ENCODE measurements at places on chromosomes 3 and 15.

DNA sequence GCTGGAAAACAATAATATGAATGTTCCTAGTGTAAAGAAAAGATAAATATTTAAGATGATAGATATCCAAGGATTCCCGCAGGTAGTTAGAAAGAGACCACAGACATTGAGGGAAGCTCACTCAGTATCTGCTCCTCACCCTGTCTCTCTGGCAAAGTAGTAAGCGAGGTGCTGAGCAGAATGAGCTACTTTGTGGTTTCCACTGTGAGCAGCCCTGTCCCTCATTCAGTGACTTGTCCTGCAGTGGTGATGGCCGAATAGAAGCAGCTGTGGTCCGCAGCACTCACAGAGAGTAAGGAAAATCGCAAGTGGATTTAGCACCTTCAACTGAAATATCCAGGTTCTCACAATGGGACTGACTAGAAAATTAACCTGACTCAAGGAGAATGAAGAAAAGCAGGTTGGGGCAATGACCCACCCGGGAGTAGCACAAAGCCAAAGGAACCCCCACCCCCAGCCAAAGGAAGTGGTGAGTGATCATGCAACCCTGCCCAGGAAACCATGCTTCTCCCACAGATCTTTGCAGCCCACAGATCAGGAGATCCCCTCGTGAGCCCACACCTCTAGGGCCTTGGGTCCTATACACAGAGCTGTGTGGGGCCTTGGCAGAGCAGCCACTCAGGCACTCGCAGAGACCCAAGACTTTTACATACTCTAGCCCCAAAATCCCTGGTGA lies 21.8 kb upstream of the SLC25A38 start:
- DNase-seq = no peak

- no peak for DNase-seq
Observed at GRCh38 chr3:111956449-111956848, 22.4 kb upstream of the ABHD10 start.

DNA sequence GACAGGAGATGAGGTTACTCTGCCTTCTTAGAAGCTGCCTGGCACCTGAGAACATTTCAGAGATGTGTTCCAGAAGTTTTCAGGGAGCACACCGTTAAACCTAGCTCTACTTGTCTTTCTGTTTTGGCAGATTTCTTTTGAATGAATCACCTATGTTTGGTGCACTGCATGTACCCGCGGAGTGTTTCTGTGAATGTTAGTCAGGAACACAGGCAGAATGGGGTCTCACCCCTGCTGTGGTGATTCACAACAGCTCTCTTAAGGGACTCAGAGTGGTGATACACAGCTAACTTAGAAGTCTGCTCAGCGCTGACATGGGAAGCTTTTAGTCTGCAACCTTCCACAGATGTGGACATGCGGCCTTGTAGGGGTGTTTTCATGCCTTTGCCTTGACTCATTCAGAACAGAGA lies 24.0 kb downstream of the TSEN2 start:
- no peak for DNase-seq

DNA sequence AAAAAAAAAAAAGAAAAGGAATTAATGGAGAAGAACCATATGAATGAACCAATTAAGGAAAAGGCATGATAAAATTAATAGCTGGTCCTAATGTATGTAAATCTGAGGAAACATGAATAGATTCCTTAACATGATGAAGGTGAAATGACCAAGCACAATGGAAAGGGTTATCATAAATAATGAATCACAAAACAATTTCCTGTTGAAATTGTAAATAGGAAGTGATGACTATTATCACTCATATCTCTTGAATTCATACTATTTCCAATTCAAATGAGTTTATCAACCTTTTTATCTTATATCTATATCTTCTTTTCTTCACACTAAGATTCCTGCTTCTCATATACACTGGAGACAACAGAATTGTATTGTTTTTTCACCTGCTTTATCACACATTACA lies 32.0 kb downstream of the AADACL2 start:
- DNase-seq = no peak

GRCh38 chr3:163538387-163538786 lies 1539.9 kb downstream of the SI start:
- DNase-seq = no peak

GRCh38 chr3:12506201-12506709 lies 22.0 kb downstream of the TSEN2 start:
- no peak for DNase-seq

DNA sequence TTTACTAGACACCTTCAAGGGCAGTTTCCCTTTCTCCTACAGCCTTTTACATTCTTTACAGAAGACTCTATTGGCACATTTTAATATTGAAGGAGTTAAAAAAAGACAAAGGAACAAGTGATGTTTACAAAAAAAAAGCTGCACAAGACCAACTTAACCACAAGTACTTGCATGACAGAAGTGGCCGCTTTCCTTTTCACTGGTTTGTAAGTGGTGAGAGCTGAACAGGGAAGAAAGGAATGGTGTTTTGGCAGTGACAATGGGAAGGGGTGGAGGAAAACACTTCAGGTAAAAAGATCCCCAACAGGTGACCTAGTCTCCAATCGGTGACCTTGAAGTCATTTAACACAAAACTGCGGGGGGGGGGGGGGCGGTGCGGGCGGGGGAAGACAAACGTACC lies 1.1 kb downstream of the WDR72 start:
- DNase-seq = no peak

GRCh38 chr3:171824824-171825221 lies 14.5 kb upstream of the PLD1 start:
- no peak for DNase-seq

GRCh38 chr15:99247062-99247461 lies 2.3 kb downstream of the TTC23 start:
- DNase-seq = no peak

DNA sequence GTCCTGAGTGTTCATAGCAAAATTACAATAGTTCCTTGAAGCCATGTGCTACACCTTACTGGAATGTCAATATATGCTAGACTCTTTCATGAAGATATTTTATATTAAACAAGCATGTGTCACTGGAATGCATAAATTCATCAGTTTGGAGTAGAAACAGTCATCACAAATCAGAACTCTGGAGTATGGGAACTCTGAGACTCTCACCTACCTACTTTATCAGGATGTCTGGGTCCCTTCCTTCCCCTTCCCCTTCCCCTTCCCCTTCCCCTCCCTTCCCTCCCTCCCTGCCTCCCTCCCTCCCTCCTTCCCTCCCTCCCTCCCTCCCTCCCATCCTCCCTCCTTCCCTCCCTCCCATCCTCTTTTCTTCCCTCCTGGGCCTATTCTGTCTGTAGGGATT lies 144.7 kb upstream of the PEX5L start:
- DNase-seq = no peak

DNA sequence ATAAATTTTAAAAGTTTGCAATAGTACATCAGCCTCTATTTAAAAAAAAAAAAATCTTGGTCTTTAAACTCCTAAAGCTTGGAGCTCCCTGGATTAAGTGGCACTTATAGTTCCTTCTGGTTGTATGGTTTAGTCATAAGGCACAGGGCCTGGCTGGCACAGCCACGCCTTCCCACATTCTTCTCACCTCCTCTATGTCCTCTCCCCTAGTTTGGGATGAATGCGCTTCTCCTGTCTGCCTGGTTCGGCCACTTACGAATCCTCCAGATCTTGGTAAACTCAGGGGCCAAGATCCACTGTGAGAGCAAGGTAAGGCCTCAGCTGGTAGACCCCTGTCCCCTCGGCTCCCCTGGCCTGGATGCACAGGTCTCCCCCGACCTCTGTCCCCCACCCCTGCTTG lies 10.0 kb downstream of the ANKDD1A start:
- DNase-seq = no peak

DNA sequence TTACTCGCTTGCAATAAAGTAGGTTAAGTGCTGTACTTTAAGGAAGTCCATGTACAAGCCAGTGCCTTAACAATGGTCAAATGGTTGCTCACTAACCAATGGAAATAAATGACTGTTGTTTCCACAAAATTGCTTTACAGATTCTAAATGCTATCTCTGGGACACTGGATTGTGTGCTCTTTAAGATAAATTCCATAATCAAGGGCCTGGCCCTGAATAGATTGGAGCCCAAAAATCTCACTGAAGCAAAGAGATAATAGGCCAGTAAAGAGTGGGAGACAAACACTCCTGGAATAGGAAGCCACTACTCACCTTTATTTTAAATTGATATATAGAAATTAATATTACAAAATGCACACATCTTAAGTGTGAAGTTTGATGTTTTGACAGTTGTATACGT lies 62.4 kb upstream of the GOLGA6B start:
- no peak for DNase-seq

GRCh38 chr3:44108481-44108880 lies 133.2 kb upstream of the TOPAZ1 start:
- no peak for DNase-seq

- no peak for DNase-seq
Observed at GRCh38 chr15:95284933-95285421, 1045.5 kb upstream of the NR2F2 start.
